ENCODE measurements at places on chromosomes 11 and 22.

GRCh38 chr22:27440304-27440865, 361.2 kb downstream of the MN1 start:
- DNase-seq: no peak

- no peak for DNase-seq
Measured at GRCh38 chr11:112564228-112564955, 303.7 kb upstream of the PLET1 start.

GRCh38 chr11:35389897-35390465, 29.4 kb downstream of the SLC1A2 start:
- DNase-seq: no peak

GRCh38 chr11:8973121-8973520, 8.9 kb upstream of the TMEM9B start:
- DNase-seq: no peak

- DNase-seq: peak; percentile 90
Measured at GRCh38 chr11:45354976-45355705, 69.0 kb upstream of the SYT13 start.

- DNase-seq: peak; percentile 33
Measured at GRCh38 chr11:59186130-59186594, 14.2 kb downstream of the DTX4 start.

DNA sequence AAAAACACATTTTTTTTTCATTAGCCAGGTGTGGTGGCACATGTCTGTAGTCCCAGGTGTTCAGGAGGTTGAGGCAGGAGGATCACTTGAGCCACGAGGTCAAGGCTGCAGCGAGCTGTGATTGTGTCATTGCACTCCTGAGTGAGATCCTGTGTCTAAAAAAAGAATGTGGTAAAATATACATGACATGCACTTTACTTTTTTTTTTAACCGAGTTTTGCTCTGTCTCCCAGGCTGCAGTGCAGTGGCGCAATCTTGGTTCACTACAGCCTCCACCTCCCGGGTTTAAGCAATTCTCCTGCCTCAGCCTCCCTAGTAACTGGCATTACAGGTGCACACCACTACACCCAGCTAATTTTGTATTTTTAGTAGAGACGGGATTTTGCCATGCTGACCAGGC, 22.5 kb upstream of the CLDN5 start:
- no peak for DNase-seq

GRCh38 chr11:36092314-36093030, 148.6 kb downstream of the LDLRAD3 start:
- DNase-seq: no peak

DNA sequence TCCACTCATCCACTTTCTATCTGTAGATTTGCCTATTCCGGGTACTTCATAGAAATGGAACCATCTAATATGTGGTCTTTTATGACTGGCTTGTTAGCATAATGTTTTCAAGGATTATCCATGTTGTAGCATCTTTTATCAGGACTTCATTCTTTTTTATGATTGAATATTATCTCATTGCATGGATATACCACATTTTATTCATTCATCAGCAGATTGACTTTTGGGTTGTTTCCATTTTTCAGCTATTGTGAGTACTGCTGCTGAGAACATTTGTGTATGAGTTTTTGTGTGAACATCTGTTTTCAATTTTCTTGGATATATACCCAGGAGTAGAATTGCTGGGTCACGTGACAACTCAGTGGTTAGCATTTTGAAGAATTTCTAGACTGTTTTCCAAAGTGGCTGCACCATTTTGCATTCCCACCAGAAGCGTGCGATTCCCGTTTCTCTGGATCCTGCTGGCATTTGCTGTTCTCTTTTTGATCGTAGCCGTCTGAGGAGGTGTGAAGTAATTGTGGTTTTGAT, 8.9 kb downstream of the DERL3 start:
- no peak for DNase-seq

GRCh38 chr11:35373284-35373933, 45.9 kb downstream of the SLC1A2 start:
- no peak for DNase-seq

- peak; percentile 30 for DNase-seq
Measured at GRCh38 chr22:45008186-45008681, 1.6 kb downstream of the PHF21B start.

- DNase-seq: no peak
Measured at GRCh38 chr11:126545057-126545555, 189.6 kb downstream of the ST3GAL4 start.

- no peak for DNase-seq
Measured at GRCh38 chr22:27203276-27203660, 545.9 kb downstream of the MIAT start.

- DNase-seq: no peak
Measured at GRCh38 chr22:48575618-48576332, 1251.9 kb downstream of the BRD1 start.

DNA sequence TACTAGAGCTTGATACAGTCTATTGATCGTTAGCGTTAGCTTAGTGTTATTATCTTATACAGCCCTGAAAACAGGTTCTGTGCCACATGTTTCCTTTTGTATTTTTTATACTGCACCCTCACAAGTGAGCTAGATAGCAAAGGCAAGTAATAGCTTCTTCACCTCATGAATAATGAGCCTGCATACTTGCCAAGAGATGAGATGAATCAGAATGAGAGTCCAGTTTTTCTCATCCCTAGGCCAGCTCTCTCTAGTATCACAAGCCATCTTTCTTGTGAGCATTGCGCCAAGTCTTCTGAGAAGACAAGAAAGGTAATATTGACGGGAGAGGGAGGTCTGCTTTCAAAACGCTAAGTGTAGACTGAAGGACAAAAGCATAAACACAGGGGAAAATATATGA, 8.7 kb upstream of the CARD18 start:
- DNase-seq: no peak
